NCI-H1694 treated with DMSO at 0.1 percent for 48 hours (cell line): ENCODE measurements at places on chromosomes 7 and 10.

DNA sequence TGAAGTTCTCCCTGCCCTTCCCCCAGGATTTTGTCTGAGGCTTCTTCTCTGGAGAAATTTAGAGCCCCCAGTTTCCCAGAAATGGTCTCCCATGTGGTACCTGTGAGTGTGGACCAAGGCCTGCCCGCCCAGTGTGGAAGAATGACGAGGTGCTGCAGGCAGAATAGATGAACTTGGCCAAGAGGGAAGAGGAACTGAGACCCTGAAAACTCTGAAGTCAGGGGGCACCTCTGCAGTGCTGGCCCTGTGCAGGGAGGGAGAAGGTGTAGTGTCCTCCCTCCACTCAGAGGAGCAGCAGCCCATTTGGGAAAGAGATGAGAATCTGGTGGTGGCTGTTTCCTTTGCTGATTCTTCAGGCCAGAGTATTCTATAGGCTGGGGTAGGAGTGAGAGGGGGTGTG is 115.2 kb upstream of the PCGF5 start:
- no peak for DNase-seq

DNA sequence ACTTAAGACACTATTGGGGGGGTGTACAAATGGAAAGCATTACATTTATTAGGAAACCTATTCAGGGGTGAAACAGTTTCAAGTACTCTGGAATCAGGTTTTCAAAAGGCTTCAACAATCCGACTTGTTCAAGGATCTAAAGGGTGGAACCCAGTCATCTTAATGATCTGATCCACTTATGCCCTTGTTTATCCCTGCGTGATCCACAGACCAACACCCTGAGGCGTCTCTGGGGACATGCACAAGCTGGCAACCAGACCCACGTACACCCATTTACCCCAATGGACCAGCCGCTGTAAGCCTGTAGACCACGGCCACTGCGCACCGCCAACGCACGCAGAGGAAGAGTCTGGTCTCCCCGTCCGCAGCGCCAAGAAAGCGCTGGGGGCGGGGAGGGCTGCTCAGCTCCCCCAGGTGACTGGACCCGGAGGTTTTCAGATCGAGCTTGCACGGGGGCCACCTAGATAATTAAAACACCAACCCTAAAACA is 13.4 kb downstream of the HNRNPF start:
- no peak for DNase-seq

GRCh38 chr10:15084502-15084922 is 4.1 kb downstream of the ACBD7 start:
- no peak for DNase-seq

DNA sequence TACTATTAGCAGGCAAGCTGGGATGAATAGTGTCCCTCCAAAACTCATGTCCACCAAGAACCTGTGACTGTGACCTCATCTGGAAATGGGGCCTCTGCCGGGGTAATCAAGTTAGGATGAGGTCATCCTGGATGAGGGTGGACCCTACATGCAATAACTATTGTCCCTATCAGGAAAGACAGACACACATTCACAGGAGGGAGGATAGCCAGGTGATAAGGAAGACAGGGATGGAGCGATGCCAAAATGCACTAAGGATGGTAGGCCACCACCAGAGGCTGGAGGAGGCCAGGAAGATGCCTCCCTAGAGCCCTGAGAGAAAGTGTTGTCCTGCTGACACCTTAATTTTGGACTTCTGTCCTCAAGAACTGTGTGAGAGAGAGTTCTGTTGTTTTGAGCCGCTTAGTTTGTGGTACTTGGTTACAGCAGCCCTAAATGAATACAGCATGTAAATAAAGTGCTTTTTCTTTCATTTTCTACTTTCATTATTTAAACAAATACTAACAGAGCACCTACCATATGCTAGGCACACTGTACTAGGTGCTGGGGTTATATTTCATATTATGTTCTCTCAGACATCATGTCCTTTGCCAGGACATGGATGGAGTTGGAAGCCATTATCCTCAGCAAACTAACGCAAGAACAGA is 111.9 kb downstream of the USP6NL start:
- no peak for DNase-seq

GRCh38 chr7:50799873-50800272 is 17.2 kb upstream of the GRB10 start:
- DNase-seq, result no peak

DNA sequence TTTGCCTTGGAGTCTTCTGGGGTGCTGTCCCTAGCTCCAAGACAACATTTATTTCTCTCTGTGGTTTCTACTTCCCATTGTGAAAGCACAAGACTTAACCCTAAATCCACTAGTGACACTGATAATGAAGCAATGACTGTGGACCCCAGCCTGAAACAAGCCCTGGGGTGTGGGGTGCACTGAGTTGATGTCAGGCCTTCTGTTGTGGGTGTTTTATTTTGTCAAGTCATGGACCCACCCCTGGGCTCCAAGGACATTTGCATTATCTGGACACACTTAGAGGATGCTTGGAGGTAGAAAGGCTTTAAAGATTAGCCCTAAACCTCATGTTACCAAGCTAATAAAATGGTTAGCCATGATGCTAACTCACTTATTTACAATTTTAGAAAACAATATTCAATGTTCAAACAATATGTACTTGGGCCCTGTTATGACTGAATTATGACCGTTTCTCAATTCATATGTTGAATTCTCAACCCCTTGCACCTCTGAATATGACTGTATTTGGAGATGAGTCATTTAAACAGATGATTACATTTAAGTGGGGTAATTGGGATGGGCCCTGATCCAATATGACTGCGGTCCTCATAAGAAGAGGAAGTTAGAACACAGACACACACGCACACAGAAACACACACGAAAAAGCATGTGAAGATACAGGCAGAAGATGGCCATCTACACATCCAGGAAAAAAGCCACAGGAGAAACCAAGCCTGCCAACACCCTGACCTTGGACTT is 137.2 kb upstream of the IGFBP3 start:
- no peak for DNase-seq

DNA sequence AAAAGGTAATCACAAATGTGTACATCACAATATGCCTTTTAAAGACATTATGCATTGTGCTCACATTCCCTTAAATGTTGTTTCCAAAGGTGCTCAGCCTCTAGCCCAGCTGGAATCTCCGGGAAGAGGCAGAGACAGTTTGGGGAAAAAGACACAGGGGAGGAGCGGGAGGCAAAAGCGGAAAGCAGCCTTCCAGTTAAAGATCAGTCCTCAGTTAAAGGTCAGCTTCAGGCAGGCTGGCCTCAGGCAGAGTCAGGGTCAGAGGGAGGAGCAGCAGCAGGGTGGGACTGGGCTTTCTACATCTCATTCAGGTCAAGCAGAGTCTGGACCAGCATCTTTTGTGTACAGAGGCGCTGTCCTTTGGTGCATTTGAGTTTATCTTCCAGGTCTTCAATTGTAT is 18.6 kb downstream of the ST7 start:
- no peak for DNase-seq

DNA sequence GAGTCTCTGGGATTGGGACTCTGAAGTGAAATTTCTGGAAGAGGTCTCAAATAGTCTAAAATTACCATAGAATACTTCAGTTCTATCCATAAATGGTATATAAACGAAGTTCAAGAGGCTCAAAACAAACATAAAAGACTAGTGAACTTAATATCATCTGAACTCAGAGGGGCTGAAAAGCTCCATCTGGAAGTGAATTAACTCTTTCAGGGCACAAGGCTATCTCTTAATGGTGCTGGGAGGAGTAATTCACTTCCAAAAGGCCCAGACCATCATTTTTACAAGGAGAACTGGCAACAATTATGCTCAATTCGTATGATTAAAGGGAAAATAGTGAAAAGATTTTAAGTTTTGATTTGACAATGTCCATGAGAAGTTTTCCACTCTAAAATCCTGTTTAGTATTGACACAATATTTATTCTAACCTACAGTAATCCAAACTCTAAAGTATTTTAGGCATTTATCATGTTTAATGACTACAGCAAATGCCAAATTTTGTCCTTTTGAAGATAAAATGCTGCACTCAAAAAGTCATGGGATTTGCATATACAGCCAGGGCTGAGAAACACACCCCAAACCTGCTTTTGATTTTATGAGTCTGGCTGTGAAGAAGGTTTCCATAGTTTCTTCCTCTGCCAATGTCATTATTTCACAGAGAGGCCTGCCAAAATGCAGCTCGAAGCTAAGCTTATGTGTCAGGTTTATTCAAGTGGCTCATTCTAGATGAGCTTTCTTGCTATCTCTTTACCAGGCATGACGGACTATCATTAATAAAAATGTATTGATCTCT is 143.9 kb downstream of the HIBADH start:
- DNase-seq, result no peak

DNA sequence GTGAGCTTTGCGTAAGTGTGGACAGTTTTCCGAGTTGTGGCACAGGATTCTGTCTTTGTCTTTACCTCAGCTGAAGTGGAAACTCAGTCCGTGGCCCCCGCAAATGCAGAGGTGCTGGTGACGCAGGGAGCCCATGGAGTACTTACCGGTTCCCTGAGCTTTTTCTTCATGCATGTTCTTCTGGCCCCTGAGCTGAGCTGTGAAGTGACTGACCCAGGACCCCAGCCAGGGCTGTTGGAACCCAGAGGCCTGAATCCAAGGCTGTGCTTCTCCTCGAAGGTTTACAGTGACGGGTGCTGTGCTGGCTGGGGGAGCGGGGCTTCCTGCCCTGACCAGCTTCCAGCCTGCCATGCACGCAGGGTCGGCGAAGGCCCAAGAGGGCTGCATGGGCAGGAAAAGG is 223.5 kb downstream of the GLRX3 start:
- DNase-seq, result no peak

DNA sequence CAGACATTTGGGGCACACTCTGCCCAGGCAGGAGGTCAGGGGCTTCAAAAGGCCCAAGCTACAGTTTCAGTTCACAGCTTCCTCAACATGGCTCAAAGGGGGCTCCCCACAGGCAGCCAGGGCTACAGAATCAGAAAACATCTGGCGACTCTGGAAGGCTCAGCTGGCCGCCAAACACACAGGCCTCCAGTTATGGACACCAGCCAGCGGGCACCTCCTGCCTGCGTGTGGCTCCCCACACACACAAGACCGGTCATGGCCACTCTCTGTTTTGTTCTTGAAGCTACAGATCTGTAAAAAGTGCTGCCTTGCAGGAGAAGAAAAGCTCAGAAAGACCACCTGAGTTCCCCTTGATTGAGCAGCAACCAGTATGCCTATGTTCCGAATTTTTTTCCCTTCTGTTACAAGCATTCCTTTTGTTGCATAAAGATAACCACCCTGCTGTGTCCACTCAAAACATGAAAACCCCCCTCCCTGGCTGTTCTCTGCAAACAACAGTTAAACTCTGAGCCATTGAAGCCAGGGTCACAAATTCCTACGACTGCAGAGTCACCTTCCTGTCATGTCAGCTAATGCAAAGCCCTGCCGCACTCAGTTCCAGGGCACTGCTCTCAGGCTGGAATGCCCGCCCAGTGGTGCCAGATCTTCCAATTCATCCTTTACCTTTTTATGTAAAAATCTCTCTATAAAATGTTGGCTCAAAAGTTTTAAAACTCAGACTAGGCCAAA is 33.6 kb downstream of the VSTM4 start:
- DNase-seq, result no peak

GRCh38 chr10:11411926-11412545 is 199.4 kb downstream of the USP6NL start:
- no peak for DNase-seq

GRCh38 chr7:107318523-107319160 is 149.8 kb downstream of the HBP1 start:
- DNase-seq, result no peak

DNA sequence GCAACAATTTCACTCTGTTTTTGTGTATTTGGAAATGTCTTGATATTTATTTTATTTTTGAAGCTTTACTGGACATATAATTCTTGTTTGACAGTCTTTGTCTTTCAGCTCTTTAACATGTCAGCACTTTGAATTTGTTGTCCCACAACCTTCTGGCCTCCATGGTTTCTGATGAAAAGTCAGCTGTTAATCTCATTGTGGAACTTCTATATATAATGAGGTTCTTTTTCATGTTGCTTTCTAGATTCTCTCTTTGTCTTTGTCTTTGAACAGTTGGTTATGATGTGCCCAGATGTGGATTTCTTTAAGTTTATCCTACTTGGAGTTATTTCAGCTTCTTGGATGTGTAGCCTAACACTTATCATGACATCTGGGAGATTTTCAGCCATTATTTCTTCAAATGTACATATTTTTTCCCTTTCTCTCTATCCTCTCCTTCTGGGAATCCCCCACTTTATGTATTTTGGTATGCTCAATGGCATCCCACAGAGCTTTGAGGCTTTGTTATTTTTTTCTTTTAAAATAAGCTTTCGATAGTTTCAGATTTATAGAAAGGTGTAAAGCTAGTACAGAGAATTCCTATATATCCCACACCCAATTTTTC is 9.5 kb upstream of the LMTK2 start:
- DNase-seq, result no peak

DNA sequence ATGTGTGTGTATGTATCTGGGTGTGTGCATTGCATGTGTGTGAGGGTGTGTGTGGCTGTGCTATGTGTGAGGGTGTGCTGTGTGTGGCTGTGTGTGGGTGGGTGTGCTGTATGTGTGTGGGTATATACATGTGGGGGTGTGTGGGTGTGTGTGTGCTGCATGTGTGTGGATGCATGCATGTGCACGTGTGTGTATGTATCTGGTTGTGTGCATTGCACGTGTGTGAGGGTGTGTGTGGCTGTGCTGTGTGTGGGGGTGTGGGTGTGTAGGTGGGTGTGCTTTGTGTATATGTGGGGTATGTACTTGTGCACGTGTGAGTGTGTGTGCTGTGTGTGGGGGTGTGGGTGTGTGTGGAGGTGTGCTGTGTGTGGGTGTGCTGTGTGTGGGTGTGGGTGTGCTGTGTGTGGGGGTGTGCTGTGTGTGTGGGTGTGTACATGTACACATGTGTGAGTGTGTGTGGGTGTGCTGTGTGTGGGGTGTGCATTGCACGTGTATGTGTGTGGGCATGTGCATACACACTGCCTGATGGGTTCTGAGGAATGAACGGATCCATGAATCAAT is 579.8 kb downstream of the PTPRN2 start:
- no peak for DNase-seq

DNA sequence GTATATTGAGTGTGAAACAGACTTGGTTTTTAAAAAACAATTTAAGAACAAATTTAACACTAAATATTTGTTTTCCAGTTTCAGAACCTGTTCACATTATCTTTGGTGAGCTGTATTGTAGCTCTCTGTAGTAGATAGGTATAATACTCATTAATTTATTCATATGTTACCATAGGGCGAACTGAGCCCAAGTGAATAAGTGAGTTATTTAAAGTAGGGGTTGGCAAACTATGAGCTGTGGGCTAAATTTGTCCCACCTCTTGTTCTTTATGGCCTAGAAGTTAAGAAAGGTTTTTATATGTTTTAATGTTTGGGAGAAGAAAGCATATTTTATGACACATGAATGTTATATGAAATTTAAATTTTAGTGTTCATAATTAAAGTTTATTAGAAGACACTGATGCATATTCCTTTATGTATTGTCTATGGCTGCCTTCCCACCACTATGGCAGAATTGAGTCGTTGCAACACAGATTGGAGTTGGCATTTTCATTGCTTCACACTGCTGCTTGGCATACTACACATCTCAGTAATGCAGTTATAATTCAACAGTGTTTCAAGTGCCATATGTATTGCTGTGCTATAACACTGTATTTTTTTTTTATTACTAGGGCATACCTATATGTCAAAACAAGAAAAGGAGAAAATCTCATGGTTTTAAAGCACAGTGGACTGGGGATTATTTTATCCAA is 146.5 kb downstream of the ADK start:
- DNase-seq, result no peak
